ENCODE measurements at places on chromosomes 1 and 21.
A peak's percentile ranks its signal among the peaks of the same experiment; 100 is the strongest.

- no peak for DNase-seq
Observed at GRCh38 chr1:170660871-170661645, 2.9 kb upstream of the PRRX1 start.

DNA sequence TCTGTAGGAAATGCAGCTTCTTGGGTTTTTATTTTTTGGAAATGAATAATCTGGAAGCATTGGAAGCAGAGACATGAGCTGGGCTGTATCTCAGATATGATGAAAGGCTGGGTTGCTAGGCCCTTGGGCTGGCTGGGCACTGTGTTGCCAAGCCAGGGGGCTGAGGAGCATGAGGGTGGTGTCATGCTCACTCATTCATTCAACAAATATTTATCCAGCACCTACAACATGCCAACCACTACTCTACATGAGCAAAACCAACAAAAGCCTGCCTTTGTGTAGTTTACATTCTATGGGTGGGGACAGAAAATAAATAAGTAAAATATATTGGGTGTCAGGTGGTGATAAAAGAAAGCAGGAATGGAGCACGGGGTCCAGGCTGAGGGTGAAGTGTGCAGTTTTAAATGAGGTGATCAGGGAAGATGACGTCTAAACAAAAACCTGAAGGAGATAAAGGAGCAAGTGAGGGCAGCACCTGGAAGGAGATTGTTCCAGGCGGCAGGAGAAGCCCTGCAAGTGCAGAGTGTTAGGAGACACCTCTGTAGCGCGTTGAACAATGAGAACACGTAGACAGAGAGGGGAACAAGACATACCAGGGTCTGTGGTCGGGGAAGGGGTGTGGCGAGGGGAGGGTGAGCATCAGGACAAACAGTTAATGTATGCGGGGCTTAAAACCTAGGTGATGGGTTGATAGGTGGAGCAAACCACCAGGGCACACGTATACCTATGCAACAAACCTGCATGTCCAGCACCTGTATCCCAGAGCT, 10.9 kb downstream of the TAGLN2 start:
- no peak for DNase-seq

DNA sequence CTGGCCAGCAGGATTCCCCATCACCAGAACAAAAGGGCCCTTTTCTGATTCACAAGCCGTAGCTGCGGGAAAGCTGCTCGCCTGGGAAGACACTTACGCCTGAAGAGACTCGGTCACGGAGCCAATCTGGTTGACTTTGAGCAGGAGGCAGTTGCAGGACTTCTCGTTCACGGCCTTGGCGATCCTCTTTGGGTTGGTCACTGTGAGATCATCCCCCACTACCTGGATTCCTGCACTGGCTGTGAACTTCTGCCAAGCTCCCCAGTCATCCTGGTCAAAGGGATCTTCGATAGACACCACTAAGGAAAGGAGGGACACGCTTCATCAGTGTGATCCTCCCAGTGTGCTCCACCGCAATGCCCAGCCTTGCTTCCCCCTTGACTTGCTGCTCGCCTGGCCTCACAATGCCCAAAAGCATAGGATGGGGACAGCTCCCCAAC, 14.7 kb downstream of the ENO1 start:
- DNase-seq, result no peak

GRCh38 chr1:27416387-27417111, 24.1 kb downstream of the GPR3 start:
- peak; percentile 92 for DNase-seq

GRCh38 chr1:169631249-169631648, 1.3 kb upstream of the SELP start:
- DNase-seq, result no peak
